ENCODE measurements at places on chromosomes 3 and 15.

DNA sequence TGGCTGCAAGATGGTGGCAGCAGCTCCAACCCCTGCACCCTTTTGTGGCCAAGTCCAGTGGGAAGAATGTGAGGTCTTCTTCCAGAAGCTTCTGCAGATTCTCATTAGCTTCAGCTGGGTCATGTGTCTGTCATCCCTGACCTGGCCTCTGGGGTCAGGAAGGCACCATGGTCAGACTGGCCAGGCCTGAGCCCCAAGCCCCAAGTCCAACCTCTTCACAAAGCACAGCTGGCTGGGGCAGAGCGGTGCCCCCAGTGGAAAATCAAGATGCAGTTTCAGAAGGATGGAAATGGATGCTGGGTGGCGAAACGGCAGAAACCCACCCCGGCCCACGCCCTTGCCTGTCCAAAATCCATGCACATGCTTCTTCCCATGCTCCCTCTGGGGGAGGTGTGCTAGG is 15.9 kb upstream of the GATA2 start:
- DNase-seq: no peak

DNA sequence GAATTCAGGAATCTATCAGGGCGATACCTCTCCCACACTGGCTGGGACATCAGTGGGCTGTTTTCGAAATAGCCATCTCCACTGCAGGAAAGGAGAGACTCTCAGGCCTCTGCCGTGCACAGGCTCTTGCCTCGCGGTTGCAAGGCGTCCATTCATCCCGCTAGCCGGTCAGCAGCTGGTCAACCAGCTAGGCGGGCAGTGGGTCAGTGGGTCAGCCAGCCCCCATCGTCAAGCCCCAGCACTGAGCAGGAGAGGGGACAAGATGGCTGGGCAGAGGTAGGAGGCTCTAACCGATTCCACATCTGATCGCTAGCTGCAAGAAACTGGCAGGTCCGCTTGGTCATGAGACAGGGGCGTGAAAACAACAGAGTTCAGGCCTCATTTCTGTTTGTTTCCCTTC is 45.1 kb downstream of the MUC4 start:
- no peak for DNase-seq

- no peak for DNase-seq
Observed at GRCh38 chr15:29792426-29793159, 29.7 kb downstream of the TJP1 start.

GRCh38 chr3:194137008-194137505 is 1.1 kb downstream of the HES1 start:
- peak; percentile 47 for DNase-seq

- DNase-seq: no peak
Observed at GRCh38 chr15:23566651-23567050, 1.2 kb downstream of the MKRN3 start.

GRCh38 chr3:53242155-53242554 is 13.7 kb downstream of the TKT start:
- no peak for DNase-seq

DNA sequence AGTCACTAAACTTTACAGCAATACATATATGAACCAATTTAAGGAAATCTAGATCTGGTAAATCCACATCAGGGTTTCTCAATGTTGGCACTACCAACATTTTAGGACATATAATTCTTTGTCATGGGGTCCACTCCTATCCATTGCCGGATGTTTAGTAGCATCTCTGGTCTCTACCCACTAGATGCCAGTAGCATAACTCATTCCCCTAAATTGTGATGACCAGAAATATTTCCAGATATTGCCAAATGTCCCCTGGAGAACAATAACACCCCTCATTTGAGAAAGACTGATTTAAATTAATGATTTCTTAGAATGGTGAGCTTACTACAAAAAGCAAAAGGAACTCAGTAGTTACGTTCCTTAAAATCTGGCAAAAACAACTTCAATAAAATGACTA is 23.1 kb upstream of the ANKRD28 start:
- no peak for DNase-seq

DNA sequence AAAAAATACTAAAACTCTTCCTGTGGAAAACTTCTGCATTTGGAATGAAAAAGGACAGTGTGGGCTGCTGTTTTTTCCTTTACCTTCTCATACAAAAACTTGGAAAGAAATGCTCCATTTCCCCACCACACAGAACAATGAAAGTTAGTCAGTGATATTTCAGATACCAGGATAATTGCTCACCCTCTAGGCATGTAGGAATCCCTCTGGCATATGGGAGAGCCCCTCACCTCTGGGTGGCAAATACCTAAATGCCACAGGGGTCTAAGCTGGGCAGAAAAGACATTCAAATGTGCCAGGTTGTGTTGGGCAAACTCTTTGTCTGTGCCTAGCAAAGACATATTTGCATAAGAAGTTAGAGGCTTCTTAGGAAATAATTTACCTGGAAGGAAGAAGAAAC is 560.3 kb upstream of the NR2F2 start:
- no peak for DNase-seq

DNA sequence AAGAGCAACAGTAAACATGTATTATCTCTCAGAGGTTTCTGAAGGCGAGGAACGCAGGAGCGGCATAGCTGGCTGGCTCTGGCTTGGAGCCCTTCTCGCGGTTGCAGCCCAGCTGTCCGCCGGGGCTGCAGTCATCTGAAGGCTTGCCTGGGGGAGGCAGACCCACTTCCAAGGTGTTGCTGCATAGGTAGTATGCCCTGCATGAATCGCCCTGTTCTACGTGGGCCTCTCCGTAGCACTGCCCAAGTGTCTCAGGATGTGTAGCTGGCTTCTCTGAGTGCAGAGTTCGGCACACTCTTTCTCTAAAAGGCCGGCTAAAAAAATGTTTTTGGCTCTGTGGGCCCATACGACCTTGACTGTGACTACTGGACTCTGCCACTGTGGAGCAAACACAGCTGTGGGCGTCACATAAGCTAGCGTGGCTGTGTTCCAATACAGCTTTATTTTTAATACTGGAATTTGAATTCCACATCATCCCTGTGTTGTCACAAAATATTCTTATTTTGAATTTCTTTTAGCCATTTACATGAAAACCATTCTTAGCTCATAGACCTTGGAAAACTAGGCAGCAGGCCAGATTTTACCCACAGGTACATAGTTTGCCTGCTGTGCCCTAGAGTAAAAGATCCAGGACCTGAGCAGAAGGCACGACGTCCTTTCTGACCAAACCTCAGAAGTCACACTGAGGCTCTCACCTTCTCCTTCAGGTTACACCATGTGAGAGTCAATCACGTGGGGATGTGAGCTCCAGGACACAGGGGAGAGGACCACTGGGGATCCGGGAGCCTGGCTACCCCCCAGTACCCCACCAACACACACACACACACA is 55.9 kb downstream of the PGPEP1L start:
- DNase-seq: no peak

- no peak for DNase-seq
Observed at GRCh38 chr15:59384507-59384906, 11.8 kb upstream of the MYO1E start.

GRCh38 chr3:180267202-180267843 is 230.6 kb upstream of the PEX5L start:
- DNase-seq: no peak

DNA sequence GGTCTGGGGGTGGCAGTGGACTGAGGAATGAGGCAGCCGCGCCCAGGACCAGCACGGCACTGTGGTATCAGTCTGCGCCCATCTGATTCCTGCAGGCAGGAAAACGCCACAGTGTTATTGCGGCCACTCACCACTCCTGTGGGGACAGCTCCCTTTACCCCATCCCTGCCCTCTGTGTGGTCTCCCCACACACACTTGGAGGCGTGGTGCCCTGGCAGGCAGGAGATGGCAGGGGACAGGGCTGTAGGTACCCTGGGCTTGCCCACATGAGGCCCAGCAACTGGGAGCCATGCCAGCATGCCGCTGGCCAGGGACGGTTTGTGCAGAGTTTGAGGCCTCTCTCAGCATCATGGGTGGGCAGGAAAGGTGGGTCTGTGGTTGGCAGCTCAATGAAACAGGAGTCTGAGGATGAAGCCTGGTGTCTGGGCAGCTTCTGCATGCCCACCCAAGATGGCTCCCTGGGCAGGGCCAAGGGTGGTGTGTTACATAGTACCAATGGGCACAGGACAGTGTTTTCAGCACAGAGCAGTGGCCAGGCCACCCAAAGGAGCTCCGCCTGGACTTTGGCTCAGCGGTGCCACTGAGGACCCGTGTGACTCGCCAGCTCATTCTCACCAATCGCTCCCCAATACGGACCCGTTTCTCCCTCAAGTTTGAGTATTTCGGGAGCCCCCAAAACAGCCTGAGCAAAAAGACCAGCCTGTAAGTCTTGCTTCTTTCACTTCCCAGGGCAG is 27.2 kb downstream of the ACAA1 start:
- no peak for DNase-seq

DNA sequence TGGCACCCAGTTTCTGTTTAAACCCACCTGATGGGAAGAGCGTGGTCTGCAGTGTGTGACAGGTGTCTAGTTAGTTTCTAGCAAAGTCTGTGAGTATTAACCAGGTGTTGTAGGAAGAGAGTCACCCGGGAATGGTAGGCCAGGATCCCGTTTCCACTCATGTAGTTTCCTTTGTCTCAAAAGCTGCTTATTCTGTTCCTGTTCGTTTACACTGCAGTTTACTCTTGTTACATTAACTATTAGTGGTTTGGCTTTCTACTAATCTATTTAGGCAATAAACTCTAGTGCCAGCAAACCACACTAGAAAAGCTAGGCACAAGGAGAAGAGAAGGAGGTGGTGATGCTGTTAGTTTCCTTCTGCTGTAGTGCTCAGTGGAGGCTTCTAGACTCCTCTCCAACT is 32.7 kb downstream of the WDR76 start:
- no peak for DNase-seq

DNA sequence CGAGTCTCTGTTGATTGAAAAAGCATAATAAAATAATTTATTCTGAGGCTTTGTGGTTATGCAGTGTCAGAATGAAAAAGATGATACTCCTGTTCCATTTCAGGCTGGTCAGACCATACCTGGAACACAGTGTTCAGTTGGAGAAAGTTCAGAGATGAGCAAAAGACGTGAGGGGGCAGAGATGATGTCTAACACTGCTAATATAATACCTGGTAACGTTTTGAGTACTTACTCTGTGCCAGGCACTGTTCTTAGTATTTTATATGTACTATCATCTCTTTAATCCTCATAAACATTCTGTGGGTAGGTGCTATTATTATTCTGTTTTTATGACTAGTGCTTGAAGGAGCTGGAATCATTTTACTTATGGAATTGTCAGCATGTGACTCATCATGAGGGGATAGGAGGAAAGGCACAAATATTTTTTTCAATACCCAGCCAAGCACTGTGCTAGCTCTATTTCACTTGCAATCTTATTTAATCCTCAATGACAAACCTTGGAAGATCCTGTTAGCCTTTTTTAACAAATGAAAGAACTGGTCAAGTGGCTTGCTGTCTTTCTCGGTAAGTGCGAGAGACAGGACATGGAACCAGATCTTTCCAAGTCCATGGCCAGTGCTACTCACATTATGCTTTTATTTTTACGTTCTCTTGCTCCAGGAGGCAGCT is 31.8 kb downstream of the IQGAP1 start:
- DNase-seq: no peak

GRCh38 chr15:52050416-52050815 is 31.4 kb downstream of the MAPK6 start:
- DNase-seq: no peak

DNA sequence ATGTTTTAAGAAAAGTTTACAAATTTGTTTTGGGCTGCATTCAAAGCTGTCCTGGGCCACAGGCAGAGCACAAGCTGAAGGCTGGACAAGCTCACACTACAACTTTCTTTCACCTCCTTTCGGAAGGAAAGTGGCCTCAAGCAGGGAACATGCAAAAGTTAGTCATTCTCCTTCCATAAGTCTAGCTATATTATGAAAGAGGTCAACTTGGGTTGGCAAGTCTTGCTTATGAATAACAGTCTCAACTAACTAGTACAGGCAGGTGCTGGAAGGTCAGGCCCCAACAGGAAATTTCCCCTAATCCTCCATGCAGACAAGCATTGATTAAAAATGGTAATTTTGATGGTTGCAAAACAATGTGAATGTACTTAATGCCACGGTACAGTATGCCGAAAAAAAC is 69.4 kb downstream of the OSBPL10 start:
- no peak for DNase-seq

- DNase-seq: no peak
Observed at GRCh38 chr3:180306155-180306554, 269.4 kb upstream of the PEX5L start.

- no peak for DNase-seq
Observed at GRCh38 chr15:93129702-93130488, 40.9 kb upstream of the RGMA start.

GRCh38 chr3:186847437-186847836 is 4.9 kb downstream of the ADIPOQ start:
- DNase-seq: no peak

DNA sequence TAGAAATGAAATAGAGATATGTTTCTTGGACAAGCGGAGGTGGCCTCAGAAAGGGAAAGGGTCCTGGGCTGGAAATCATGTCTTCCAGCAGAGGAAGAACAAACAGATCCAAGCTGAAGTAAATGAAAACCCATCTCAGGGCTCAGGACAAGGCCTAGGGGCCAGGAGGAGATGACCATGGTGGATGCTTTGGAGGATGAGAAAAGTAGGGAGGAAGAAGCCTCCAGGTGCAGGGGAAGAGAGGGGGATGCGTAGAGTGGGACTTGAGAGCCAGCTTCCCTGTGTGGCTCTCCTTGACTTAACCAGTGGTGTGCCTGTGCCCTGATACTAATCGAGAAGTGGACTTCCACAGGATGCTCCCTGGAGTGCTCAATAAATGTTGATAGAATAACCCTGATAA is 203.2 kb downstream of the FAM43A start:
- DNase-seq: no peak

GRCh38 chr3:136703429-136703828 is 48.7 kb downstream of the STAG1 start:
- DNase-seq: no peak

GRCh38 chr3:101972430-101973162 is 123.3 kb downstream of the NFKBIZ start:
- no peak for DNase-seq

- no peak for DNase-seq
Observed at GRCh38 chr3:16770021-16770420, 114.7 kb upstream of the PLCL2 start.

GRCh38 chr15:49064281-49064653 is 18.0 kb upstream of the SECISBP2L start:
- no peak for DNase-seq

- DNase-seq: no peak
Observed at GRCh38 chr3:124907957-124908356, 20.8 kb upstream of the ITGB5 start.

DNA sequence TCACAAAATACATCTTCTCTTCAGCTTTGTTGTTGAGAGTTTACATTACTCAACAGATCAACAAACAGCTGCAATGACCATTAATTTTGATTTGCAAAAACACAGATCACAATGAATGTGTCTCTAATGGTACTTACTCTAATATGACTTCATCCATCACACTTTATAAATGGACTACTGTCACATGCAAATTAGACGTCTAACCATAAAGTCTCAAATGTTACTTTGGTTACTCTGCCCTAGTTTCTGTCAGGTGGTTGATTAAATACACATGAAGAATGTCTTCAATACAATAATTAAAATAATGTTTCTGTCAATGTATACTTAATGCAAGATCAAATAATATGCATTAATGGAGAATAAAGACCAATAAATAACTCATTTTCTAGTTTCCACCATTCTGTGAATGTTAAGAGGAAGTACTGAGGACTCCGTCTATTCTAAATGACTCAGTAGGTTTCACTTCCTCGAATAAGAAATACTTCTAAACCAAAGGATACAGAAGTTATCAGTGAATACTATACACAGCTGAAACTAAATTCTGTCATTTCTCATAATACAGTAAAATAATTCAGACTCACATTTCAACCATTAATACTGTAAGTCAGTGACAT is 145.8 kb downstream of the CBLB start:
- DNase-seq: peak; percentile 90

Data from inflammatory macrophage treated with lipopolysaccharide for 4 hours (primary cell).